ENCODE measurements at places on chromosomes 2 and 18. TPM values are rescaled to one million over a fixed set of nuclear protein-coding genes. Genes with fewer than 3 reads are reported as not detected.

Gene BOK
- 61.6 TPM for total RNA-seq

Gene PRADC1
- 17.7 TPM for total RNA-seq

Gene POTEI
- total RNA-seq, result 0.07 TPM

DNA sequence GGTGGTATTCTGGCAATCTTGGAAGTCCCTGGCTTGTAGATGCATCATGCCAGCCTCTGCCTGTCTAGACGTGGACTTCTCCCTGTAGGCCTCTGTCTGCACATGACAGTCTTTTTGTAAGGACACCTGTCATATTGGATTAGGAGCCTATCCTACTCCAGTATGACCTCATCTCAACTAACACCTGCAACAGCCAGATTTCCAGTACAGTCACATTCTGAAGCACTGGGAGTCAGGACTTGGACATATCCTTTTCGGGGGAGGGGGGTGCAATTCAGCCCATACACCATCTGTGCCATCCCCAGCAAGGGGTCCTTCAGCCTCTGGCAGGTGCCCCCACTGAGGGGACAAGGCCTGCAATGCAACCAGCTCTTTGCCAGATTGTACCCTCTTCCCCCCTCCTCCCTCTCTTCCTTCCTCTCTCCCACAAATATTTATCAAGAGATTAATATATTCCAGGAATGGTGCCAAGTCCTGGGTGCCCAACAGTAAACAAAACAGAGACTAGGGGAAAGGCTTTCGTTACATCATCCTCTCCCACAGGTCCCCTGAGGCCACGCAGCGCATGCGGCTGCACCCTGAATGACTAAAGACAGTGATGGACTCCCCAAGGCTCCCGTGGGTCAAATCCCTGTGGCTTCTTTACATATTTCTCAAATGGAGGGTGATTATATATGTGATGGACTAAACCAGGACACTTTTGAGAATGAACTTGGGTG is 20.5 kb upstream of the MYCN start:
- no peak for DNase-seq

DNA sequence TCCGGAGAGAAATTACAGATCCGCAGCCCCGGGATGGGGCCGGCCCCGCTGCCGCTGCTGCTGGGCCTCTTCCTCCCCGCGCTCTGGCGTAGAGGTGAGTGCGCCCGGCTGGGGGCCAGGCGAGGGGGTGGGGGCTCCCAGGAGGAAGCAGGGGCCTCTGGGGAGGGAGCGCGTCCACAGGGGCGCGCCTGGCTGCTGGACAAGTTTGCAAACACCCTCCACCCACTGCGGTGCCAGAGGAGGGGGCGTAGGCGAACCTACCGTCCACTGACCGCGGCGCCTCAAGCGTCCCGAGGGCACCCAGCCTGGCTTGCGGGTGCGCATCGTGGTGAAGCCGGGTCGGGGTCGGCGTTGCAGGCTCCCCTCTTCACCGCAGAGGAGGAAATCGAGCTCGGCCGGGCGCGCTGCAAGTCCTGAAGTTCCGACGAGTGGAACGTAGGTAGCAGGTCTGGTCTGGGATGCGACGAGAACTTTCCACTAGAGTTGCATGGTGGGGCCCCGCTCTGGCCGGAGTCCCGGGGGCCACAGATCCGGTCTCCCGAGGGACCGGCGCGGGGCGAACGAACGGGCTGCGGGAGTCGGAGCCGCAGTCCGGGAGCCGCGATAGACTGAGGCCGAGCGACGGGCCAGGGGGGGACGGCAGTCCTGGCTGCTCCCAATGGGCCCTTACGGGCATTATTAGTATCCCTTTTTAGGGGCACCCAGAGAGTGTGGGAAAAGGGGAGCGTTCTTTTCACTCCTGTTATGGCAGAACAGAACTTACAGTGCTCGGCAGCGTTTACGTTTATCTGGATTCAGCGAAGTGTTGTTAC is 502 bp downstream of the MERTK start:
- peak; percentile 70 for DNase-seq

DNA sequence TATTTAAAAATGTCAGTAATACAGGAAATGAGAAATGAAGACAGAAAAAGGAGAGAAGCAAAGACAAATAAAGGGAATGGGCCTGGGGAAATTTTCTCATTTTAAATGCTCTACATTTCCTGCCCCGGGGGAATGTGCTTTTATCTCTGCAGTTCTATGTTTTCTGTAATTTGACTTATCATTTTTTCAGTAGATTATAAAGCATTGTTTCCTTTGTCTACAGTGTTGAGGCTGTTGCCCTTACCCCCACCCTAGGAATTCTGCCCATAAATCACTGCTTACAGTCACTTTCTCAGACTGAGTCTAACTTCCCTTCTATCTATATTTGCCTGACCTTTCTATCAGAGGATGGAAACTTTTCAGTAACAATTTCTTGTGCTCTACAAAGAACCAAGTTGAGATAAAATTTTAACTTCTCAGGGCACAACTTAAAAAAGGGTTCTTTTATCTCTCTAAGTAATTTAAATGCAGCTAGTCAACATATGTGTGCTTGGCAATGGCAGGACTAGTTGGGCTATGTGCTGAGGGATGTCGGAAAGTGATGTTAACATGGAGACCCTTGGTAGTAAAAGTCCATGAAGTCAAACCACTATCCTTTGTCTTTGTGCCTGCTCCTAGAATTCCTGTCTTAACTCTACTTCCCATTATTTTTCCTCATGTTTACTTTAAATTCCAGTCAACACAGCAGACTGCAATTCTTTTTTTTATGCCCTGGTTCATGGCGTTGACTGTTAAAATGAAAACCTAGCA is 146.5 kb upstream of the MMADHC start:
- no peak for DNase-seq

GRCh38 chr2:156526950-156527636 is 90.9 kb downstream of the GPD2 start:
- no peak for DNase-seq

DNA sequence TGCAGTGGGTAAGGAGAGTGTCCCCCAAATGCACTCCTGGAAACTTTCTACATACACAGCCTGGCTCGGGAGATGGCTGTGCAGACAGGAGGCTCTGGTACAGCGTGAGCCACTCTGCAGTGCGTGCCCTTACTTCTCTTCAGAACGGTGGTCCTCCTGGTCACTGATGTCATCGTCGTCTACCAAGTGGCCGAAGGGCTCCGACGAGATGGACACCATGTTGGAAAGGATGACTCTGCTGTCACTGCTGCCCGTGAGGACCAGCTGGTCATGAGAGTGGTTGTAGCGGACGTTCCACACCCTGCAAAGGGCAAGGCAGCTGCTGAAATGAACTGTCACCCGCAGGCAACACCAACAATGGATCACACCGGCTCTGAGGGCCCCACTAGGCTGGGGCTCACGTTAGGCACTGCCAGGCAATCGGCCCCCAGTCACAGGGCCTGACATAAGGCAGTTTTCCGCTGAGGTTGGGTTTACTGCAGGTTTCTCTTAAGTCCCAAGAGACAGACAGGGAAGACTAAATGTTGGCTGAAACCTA is 185.3 kb downstream of the EIPR1 start:
- no peak for DNase-seq
